ENCODE measurements at places on chromosomes 1 and 21.

DNA sequence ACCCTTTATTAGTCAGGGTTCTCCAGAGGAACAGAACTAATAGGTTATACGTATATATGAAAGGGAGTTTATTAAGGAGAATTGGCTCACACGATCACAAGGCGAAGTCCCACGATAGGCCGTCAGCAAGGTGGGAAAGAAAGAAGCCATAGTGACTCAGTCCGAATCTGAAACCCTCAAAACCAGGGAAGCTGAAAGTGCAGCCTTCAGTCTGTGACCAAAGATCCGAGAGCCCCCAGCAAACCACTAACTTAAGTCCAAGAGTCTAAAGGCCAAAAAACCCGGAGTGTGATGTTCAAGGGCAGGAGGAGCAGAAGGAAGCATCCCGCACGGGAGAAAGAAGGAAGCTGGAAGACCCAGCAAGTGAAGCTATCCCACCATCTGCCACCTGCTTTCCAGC lies 9.9 kb downstream of the IFNLR1 start:
- DNase-seq = no peak

- no peak for DNase-seq
Observed at GRCh38 chr1:1527092-1527816, 13.2 kb downstream of the TMEM240 start.

DNA sequence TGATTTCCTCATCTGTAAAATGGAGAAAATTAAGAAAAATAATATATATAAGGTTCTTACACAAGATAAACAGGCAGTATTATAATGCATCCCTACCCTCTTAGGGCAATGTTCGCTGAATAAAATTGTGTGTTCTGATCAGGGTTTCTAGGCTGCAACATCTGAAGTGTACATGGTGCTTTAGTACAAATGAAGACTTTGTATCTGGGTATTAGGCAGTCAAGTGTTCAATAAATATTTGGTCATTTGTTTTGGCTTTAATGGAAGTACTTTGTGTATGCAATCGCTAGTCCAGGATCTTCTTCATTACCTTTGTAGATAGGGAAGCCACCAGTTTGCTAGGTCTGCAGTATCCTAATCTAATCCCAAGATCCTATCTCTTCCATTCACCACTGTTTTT lies 28.1 kb downstream of the DNASE2B start:
- DNase-seq = no peak

DNA sequence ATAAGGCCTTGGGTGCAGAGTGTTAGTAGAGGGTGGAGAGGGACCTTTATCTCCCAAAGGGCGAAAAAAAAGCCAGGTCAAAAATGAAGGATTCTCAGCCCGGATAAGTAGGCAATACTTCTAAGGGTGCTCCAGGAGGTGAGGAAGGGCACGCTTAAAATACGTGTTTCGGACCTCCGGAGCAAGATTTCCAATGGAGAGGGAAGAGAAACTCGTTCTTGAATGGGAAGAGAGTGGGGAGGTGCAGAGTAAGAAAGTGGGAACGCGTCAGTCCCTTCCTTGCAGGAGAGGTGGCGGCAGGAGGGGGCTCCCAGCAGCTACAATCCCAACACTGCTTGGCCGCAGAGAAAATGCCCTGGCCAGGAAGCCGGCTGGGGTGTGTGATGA lies 581 bp downstream of the EFCAB14 start:
- no peak for DNase-seq
